ENCODE measurements at places on chromosomes 2 and 18.
A peak's percentile ranks its signal among the peaks of the same experiment; 100 is the strongest.

GRCh38 chr18:13973061-13973575 is 57.8 kb upstream of the MC2R start:
- ATAC-seq, result no peak

DNA sequence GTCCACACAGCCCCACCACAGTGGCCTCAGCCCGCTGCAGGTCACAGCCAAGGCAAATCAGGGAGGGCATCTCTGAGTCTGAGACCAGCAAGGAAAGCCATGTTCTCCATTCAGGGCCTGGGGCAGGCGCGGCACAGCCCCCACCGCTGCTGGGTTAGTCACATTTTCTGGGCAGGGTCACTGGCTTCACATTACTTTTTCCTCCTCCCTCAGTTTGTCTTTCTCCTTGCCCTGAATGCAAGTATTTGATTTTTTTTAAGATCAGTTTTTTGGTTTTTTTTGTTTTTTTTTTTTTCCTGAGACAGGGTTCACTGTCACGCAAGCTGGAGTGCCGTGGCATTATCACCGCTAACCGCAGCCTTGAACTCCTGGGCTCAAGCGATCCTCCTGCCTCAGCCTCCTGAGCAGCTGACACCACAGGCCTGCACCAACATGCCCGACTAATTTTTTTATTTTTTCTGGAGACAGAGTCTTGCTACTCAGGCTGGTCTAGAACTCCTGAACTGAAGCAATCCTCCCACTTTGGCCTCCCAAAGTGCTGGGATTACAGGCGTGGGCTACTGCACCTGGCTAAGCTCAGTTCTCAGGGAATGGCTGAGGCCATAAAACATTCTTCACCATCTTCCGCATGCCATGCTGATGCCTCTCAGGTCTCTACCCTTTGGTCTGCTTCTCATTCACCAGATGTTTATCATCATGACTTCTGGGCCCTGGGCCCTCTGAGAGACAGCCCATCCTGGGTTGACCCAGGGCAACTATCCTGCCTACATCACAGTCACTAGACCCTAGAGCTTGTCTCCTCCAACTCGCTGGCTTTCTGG is 628 bp upstream of the CAPG start:
- ATAC-seq, result no peak

- no peak for ATAC-seq
These were observed 215.3 kb downstream of the RND3 start for GRCh38 chr2:150271952-150272802.

DNA sequence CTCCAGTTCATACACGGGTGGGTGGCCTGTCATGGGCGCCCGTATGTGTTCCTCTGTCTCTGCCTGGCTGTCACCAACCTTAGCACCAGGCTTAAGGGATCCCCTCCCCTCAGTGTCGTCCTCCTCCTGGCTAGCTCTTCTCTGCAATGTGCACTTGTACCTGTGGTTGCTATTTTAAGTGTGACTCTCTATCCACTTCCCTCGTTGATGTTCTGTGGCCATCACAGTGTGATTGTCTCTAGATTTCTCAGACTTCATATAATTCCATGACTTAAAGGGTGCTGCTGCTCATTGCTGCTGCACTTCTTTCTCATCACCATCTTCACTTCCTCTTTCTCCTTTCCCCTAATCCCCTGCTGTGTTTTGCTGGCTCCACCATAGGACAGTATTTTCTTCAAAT is 143.4 kb downstream of the EML6 start:
- no peak for ATAC-seq

GRCh38 chr2:172249986-172250385 is 147.3 kb upstream of the DLX2 start:
- peak; percentile 36 for ATAC-seq

GRCh38 chr2:132977812-132978529 is 308.0 kb upstream of the LYPD1 start:
- no peak for ATAC-seq

GRCh38 chr18:44714376-44714775 is 33.7 kb downstream of the SETBP1 start:
- no peak for ATAC-seq

GRCh38 chr2:154240921-154241379 is 369.2 kb downstream of the GALNT13 start:
- no peak for ATAC-seq

DNA sequence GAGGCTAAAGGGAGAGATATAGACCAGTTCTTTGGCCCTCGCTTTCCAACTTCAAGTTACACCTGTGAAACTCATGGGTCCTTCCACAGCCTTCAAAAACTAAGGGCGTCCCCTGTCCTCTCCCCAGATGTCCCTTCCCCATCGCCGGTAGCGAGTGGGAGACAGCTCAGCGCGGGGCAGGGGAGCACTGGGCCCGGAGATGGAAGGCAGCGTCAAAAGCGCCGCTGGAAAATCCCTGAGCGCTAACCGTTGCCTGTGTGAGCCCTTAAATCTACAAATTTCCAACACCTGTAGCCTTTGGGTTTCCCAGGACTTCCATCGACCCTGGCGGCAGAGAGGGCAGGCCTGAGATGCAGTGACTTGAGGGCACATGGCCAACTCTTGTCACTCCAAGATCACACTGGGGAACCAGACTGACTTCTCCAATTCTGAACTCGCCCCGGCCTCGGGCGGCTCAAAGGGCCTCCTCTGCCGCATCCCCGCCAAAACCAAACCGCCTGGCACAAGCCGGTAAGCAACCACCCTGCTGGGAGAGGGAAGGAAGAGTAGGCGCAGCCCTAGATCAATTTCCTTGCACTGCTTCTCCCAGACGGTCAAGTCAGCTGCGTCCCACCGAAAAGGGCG is 879 bp upstream of the EPAS1 start:
- peak; percentile 10 for ATAC-seq

DNA sequence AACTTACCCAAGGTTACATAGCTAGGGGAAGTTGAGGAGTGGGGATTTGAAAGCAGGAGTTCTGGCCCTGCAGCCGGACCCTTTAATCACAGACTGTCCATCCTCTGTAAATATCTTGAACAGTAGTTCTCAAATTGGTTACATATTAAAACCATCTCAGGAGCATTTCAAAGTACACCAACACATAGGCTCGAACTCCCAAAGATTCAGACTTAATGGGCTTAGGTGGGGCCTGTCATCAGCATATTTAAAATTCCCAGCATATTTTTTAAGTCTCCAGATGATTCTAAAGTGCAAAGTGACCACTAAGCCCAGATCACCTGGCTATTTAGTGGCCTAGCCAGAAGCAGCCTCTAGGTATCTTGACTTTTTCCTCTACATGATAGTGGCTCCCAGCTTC is 192.2 kb downstream of the ZNF385B start:
- ATAC-seq, result no peak

DNA sequence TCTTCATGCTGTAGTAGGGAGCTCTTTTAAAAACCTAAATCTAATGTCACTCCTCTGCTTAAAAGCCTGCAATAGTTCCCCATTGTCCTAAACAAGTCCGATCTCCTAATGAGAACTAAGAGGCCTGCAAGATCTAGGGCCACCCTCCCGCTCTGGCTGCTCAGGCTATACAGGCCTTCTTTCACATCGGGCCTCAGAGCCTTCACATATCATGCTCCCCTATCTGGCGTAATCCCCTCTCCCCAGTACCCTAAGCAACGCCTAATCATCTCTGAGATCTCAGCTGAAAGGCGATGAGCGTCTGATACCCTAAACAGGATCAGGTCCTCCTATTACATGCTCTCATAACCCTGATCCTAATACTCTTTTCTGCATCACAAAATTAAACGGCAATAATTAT is 1.9 kb downstream of the MAP4K3 start:
- no peak for ATAC-seq

- no peak for ATAC-seq
These were observed 166.7 kb upstream of the ZNF521 start for GRCh38 chr18:25518716-25519053.
